ENCODE measurements at places on chromosomes 16 and 17. TPM values are rescaled to one million over a fixed set of nuclear protein-coding genes. Genes with fewer than 3 reads are reported as not detected.

Gene SAT2
- 48.2 TPM for polyA plus RNA-seq

Gene PARD6A
- polyA plus RNA-seq: 1.0 TPM

Gene CMTM2
- not detected for polyA plus RNA-seq

Gene ETV4
- 4.1 TPM for polyA plus RNA-seq

Gene RNF43
- polyA plus RNA-seq: not detected

DNA sequence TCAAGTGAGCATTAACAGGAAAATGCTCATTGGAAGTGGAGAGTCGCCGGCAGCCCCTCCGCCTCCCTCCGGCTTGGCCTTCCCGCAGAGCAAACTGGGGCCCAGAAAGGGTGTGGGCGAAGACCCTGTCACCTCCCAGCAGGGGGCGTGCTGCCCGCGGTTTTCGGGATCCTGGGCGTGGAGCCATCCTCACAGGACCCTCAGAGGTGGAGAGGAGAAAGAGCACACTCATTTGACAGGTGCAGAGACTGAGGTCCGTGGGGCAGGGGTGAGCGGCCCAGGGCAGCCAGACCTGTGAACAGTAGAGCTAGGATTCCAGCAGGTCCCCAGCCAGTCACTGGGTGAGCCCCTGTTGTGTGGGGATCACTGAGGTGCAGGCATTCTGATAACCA, 1002.9 kb downstream of the KCNJ18 start:
- no peak for DNase-seq

- no peak for DNase-seq
Observed at GRCh38 chr16:15573274-15573895, 69.6 kb downstream of the MARF1 start.

DNA sequence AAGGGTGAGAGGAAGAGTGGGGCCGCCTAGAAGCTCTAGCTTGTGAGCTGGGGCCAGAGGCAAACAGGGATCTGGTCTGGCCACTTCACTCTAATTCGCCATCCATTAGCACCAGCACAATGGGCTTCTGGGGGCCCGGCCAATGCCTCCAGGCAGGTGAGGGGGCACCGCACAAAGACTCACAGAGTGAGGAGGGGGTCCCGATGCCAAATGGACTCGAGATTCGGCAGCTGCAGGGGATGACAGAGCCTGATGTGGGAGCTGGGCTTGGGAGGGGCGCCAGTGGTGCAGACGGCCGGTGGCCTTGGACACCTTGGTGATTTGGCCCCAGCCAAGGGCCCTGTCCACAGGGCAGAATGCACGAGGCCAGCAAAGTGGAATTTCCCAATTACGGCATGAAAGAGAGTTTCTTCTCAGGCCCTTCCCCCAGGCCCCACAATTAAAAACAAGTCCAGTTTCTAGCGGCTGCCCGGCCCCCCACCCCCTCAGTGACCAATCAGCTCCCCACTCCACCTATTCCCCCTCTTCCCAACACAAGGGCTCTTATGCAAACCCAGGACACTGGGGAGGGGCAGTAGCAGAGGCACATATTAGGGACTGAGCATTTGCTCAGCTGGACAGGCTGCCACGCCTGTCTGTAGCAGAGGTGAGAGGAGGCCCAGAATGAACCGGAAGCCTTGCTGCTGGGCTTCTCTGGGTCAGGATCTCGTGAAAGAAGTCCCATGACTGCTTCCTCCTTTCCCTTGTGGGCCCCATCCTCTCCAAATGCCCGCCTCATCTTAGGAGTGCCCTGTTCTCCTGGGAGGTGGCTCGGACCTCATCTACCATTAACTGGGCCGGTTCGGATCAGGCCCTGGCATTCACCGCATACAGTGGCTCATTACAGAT, 39.4 kb upstream of the MTSS2 start:
- DNase-seq: peak; percentile 80

GRCh38 chr17:179066-179432, 2.4 kb downstream of the DOC2B start:
- DNase-seq: no peak

- peak; percentile 3 for DNase-seq
Observed at GRCh38 chr17:74566132-74566753, 1.1 kb downstream of the CD300H start.

DNA sequence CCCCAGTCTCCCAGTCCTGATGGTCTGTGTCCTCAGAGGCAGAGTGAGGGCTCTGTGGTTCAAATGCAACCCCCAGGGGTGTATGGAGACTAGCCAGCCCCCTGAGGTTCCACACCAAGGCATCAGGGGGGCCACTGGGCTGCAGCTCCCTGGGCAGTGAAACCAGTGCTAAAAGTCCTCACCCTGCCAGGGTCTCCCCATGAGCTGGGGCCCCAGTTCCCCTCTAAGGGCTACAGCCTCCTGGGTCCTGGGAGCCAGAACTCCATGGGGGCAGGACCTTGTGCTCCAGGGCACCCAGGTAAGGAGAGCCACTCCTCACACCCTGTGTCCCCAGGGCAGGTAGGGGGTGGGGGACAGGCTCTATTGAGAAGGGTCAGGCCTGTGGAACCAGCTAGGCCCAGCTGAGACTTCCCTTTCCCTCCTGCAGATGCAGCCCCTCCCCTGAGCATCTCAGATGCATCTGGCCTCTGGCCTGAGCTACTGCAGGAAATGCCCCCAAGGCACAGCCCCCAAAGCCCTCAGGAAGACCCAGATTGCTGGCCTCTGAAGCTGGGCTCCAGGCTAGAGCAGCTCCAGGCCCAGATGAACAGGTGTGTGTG, 6.4 kb upstream of the DCAF7 start:
- no peak for DNase-seq

DNA sequence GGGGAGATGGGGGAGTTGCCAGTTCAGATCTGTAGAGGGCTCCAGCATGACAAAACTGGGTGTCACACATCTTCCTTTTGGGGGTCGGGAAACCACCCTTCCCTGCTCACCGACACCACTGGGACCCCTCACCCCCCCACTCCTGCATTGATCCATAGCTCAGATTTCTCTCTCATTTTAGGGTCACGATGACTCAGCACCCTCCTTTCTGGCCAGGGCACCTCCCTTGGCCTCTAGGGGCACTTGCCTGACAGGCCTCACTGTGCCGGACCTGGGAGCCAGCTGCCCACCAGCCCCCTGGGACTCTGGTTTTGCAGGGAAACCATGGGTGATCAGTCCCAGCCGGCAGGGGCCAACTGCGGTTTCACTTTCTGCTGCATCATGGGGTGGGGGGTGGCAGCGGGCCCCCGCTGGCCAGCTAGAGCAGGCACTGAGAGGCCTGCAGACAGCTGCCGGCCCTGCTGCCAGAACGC, 239.4 kb downstream of the MRTFB start:
- peak; percentile 64 for DNase-seq

- DNase-seq: no peak
Observed at GRCh38 chr17:44144966-44145739, 3.4 kb downstream of the HROB start.

DNA sequence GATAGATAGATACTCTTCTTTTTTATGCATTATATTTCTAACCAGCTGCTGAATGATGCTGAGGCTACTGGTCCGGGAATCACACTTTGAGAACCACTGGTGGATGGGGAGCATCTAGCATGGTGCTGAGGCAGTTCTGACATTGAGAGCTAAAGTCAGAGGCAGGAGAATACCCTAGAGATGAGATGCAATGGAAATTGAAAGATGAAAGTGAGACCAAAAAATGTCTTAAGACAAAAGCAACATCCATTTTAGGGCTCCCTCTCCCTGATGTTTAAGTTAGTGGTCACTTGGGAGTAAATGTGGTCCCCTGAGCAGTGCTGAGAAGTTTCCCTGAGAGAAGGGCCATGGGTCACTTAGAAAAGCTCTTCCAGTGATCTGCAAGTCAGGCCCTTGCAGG, 6.8 kb downstream of the PCTP start:
- DNase-seq: no peak

DNA sequence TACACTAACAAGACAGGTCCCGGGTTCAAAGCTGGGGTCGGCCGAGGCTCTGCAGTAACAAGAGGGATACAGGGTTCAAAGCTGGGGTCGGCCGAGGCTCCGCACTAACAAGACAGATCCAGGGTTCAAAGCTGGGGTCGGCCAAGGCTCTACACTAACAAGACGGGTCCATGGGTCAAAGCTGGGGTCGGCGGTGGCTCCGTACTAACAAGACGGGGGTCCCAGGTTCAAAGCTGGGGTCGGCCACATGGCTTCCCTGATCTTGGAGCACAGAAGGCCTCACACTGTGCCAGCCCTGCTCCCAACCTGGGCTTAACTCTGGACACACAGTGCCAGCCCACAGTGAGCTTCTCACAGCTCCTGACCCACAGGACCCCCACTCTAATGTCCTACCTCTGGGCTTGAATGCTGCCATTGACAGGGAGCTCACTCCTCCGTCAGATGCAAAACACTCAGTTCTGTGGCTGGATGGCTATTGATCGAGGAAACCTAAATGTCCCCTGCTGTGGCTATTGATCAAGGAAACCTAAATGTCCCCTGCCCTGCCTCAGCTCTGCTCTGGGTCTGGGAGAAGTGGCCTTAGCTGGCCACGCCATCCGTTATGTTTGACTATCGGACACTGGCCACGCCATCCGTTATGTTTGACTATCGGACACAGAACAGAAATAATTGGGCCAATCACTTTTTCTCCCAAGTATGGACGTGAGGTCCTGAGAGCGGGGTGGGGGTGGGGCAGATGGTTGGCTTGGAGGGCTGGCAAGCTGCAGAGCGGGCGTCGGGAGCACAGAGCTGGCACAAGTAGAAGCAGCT, 54.6 kb upstream of the DOC2B start:
- DNase-seq: no peak

- DNase-seq: no peak
Observed at GRCh38 chr17:72125742-72126141, 4.9 kb downstream of the SOX9 start.

- DNase-seq: no peak
Observed at GRCh38 chr16:72836181-72836580, 211.7 kb downstream of the ZFHX3 start.

- no peak for DNase-seq
Observed at GRCh38 chr17:335691-336090, 16.9 kb downstream of the RPH3AL start.

DNA sequence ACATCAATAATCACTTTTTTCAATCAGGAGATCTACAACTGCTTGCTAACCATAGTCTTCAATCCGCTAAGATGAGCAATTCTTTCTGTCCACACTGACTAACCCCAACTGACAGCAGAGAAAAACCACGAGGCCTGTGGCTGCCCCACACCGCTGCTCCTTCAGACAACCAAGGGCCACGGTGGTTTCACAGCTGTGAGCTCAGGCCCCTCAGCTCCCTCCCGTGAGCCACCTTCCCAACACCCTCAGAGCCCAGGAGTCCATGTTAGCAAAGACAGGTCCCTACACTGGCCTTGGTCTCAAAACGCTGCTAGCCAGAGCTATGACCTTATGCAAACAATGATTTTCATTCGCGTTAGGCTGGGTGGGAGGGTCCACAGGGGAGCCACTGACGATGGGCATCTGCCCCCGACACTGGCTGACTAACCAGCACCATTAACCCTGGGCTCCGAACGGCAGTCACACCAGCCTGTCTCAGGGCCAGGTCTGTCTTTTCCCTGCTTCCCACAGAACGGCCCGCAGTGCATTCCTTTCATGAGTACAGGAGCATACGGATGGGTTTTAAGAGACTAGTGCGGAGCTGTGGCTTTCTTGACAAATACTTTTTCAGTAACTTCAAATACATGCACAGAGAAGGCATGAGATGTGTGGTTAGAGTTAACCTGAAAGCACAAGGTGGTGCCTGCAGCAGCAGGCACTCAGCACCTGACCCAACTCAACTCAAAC, 67.3 kb downstream of the ANKRD11 start:
- peak; percentile 92 for DNase-seq

- no peak for DNase-seq
Observed at GRCh38 chr17:4059656-4060055, 83.2 kb downstream of the ZZEF1 start.

DNA sequence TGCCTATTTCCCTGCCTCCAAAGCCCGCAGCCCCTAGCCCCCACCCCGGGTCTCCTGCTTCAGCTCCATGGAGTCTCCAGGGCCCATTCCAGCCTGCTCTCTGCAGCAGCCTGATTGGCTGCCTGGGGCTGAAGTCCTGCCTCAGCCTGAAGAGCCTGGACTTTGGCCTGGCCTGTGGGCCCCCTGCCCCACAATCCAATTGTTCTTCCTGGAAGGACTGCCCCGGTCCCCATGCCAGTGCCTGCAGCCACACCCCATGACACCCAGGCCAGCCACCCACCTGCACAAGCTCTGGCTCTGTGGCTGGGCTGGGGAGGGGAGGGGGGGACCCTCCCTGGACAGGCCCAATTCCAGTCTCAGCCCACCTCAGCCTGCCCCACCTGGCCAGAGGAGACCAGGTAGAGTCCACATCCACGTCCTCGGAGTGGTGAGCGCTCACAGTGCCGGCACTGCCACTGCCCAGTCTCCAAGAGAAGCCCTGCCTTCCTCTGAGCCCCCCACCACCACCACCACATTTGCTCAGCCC, 12.3 kb downstream of the ENPP7 start:
- DNase-seq: no peak

DNA sequence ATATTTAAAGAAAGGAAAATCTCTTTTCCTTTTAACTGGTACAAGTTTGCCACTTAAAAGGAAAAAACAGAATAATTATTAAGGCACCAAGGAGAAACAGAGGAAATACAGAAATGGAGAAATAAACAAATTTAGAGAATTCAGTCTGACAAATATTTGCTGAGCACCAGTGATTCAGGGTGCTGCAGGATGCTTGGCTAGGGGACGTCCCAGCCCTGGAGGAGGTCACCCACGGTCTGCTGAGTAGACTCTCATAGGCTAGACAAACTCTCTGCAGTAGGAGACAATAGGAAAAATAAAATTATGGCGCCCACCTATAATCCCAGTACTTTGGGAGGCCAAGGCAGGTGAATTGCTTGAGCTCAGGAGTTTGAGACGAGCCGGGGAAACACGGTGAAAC, 15.9 kb downstream of the C1QTNF1 start:
- no peak for DNase-seq

GRCh38 chr17:29546830-29547229, 20.0 kb downstream of the ABHD15 start:
- DNase-seq: no peak

- DNase-seq: no peak
Observed at GRCh38 chr16:22323959-22324786, 27.0 kb downstream of the POLR3E start.

Data from fibroblast of lung (primary cell).